ENCODE measurements at places on chromosomes 7 and 10. TPM values are rescaled to one million over a fixed set of nuclear protein-coding genes. Genes with fewer than 3 reads are reported as not detected.

- no peak for DNase-seq
Observed at GRCh38 chr7:50660040-50660829, 95.0 kb upstream of the DDC start.

The HOXA2 gene
- total RNA-seq, result not detected

The KCNIP2 gene
- 8.3 TPM for total RNA-seq

The CCL24 gene
- not detected for total RNA-seq

The GPR141 gene
- total RNA-seq, result not detected

The STRIP2 gene
- 4.9 TPM for total RNA-seq

The PPRC1 gene
- 12.3 TPM for total RNA-seq

DNA sequence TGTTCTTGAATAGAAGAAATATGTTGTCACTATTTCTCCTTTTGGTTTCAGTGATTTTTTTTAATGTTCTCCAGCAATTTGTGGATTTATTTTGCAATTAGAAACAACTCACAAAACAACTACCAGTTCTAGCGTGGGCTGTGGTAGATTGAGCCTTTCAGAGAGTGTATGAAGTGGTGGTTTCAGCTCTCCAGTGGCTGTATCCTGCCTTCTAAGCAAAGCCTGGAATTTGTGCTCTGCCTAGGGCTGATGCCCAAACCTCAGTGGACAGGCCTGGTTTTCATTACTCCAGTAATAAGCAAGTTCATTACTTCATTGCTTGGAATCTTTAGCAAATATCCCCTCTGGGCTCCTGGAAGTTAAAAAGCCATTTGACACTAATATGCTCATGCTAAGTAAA is 35.9 kb downstream of the APBB1IP start:
- no peak for DNase-seq

The TSPAN33 gene
- 13.6 TPM for total RNA-seq

The TFR2 gene
- total RNA-seq, result 2.8 TPM

The GOT1 gene
- 23.4 TPM for total RNA-seq

The CLDN12 gene
- total RNA-seq, result 60.4 TPM

- no peak for DNase-seq
Observed at GRCh38 chr7:83324596-83324995, 161.9 kb upstream of the PCLO start.

The PRR15 gene
- total RNA-seq, result not detected

The OR2A1 gene
- total RNA-seq, result not detected

DNA sequence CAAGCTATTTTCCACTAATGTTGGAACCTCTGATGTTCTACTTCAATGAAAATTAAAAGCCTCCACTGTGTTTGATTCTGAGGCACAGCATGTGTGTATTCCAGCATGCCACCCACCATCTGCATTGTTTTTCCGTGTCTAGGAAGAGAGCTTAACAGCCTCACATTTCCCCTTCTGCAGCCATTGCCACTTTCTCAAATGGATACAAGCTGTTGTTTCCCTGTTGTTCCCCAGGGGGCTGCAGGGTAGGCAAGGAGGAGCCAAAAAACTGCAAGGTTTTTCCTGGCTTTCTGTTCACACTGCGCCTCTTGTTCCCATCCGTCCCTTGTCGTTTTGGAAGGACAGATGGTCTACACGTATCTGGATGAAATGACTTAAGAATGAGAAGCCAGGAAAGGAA is 72.3 kb upstream of the DNAJB12 start:
- DNase-seq, result peak; percentile 84

GRCh38 chr7:141646826-141647480 is 55.0 kb downstream of the DENND11 start:
- DNase-seq, result no peak

DNA sequence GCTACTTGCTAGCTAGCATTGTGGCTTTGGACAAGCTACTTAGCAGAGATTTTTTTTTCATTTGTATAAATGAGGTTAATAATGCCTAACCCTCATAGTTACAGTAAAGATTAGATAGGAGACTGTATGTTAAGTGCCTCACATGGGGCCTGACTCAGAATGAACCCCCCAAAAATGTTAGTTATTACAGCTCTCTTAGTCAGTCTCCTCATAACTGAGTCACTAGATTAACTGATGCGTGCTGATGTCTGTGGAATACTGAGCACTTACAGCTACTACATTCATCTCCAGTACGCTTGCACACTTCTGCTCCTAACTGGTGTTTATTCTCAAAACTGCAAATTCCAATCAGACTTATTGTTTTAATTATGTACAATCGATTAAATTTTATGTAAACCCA is 315.3 kb downstream of the SNX13 start:
- DNase-seq, result no peak

DNA sequence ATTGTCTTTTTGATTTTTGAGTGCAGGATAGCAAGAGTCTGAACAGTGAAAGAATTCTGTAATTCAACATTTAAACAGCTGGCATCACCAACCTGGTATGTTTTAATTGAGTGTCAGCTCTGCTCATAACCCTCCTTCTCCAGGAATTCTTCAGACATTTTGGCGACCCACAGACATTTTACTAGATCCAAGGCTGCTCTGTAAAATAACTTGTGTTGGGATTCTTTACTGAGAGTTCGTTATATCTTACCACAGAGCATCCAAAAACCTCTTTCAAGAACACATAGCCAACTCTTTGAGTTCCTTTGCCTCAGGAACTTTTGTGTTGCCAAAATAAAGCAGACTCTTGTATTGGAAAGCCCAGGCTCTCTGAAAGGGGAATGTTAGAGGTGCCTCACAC is 27.7 kb upstream of the SORCS3 start:
- no peak for DNase-seq

The PRSS1 gene
- not detected for total RNA-seq

DNA sequence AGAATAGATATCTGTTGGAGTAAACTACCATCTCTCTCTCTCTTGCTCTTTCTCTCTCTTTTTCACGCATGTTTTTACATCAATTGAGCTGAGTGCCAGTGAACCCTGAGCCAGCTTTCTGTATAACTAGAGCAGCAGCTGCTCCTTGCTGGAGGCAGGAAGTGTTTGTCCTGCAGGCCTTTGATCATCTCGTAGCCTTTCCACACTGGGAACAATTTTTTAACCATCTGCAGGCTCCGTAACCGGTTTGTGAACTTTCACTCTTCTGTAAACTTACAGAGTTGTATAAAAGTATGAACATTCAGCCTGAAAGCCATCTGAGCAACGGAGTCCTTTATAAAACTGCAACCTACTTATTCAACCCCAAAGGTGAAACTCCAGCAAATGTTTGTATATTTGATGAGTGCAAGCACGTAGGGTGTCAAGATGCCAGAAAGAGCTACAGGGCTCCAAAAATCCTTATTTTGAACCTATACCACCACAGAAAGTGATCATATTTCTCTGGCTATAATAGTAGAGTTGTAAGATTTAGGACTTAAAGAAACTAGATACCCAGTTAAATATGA is 162.8 kb upstream of the NFE2L3 start:
- DNase-seq, result no peak

GRCh38 chr10:95792874-95793285 is 36.9 kb downstream of the ENTPD1 start:
- DNase-seq, result no peak

DNA sequence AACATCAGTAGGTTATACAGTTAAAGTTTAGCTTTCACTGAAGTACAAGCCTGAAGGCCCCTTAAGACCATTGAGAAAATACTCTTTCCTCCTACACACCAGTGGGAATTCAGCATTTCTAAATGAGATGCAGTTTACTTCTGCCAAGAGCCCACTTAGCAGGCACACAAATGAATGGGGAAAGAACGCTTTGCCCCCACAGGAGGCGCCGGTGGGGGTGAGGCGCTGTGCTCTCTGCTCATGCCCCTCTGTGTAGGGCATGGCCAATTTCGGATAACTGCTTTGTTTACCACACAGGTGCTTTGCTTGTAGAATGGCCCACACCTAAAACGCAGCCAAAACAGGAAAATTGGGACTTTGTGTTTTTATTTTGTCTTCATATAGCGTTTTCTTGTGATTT is 15.9 kb upstream of the LAT2 start:
- DNase-seq, result no peak
